Thoracic aorta (tissue), 2 donors: ENCODE measurements at places on chromosomes 4 and X.

- H3K27me3 ChIP-seq = no peaks in the 10 kb centered on the region
- DNase-seq = no peak
- H3K36me3 ChIP-seq = no peaks in the 10 kb centered on the region
- no peak overlapping the region for H3K4me3 ChIP-seq
- H3K27ac ChIP-seq = no peak overlapping the region
- no peaks in the 10 kb centered on the region for H3K4me1 ChIP-seq
Measured at GRCh38 chrX:100700809-100701208, 31.1 kb downstream of the SYTL4 start.

DNA sequence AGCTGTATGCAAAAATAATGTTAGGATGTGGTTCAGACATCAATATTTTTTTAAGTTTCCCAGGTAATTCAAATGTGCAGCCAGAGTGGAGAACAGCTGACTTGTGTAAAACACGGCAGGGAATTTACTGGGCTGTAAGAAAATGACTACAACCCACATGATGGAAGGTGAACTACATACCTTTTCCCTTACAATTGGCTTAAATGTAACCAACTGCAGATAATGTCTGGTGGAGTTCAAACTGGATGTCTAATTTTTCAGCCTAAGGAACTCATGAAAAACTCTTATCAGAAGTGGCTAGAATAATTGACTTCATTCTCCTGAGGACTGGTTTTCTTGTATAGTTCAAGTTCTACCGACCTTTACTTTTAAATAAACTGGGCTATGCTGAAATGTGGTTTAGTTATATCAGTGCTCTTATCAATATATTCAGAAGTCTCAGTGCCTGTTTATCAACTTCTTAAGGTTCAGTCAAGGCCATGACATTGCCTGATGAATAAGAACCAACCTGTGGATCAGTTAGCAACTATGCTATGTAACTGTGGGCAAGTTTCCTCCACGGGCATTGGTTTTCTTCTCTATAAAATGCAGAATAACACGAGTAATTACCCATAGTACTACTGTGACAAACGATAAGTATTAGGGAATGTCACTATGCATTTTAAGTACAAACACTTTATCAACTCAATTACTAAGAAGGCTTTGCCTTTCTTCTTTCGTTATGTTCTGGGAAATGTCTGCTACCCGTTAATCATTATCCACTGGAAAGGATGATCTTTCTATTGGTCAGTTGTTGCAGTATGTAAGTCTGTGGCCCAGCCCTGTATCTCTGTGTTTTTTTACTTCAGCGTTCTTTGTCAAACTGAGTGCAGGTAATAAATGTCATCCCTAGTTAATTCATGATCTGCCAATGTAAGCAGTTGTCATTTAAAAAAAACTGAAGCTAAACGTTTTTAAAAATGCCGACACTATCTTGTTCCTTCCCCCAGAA is 181.6 kb downstream of the PCDH7 start:
- H3K36me3 ChIP-seq = no peaks in the 10 kb centered on the region
- no peak for DNase-seq
- H3K27ac ChIP-seq = peak overlapping the region; percentile 69
- H3K4me3 ChIP-seq = no peak overlapping the region
- no peaks in the 10 kb centered on the region for H3K27me3 ChIP-seq
- peaks cover 39% of the 10 kb centered on the region for H3K4me1 ChIP-seq

- H3K27ac ChIP-seq = no peak overlapping the region
- H3K4me1 ChIP-seq = no peaks in the 10 kb centered on the region
- H3K27me3 ChIP-seq = no peaks in the 10 kb centered on the region
- no peak for DNase-seq
Measured at GRCh38 chrX:135315864-135316263, 6.6 kb downstream of the ETDC start.

- no peaks in the 10 kb centered on the region for H3K4me1 ChIP-seq
- no peak overlapping the region for H3K27ac ChIP-seq
- DNase-seq = no peak
- H3K4me3 ChIP-seq = no peak overlapping the region
- no peaks in the 10 kb centered on the region for H3K36me3 ChIP-seq
Measured at GRCh38 chr4:138698641-138699040, 316.9 kb upstream of the NOCT start.

DNA sequence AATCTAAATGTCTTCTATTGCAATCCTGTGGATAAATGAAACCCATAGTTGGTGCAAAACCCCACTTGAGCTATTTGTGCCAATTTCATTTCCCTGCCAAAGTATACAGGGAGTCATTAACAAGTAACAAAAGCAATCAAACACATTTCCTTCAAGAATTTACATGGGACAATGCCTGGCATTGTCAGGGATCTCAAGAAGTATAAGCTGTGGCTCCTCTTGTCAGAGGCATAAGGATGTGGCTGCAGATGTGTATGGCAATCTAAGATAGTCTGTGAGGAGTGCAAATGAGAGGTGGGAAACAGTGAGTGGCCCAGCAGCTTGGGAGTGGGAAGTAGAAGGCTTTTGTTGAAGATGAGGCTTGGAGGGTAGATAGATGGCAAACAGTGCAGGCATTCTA is 58.0 kb upstream of the SCML1 start:
- no peaks in the 10 kb centered on the region for H3K36me3 ChIP-seq
- H3K27me3 ChIP-seq = no peaks in the 10 kb centered on the region
- H3K4me3 ChIP-seq = no peak overlapping the region
- H3K27ac ChIP-seq = no peak overlapping the region
- H3K4me1 ChIP-seq = no peaks in the 10 kb centered on the region

- no peak for DNase-seq
- no peak overlapping the region for H3K27ac ChIP-seq
- H3K4me3 ChIP-seq = peak overlapping the region; percentile 54
- peaks cover 5% of the 10 kb centered on the region for H3K4me1 ChIP-seq
- H3K36me3 ChIP-seq = no peaks in the 10 kb centered on the region
- peaks cover 5% of the 10 kb centered on the region for H3K27me3 ChIP-seq
Measured at GRCh38 chr4:87973283-87974169, 2.0 kb upstream of the SPP1 start.

DNA sequence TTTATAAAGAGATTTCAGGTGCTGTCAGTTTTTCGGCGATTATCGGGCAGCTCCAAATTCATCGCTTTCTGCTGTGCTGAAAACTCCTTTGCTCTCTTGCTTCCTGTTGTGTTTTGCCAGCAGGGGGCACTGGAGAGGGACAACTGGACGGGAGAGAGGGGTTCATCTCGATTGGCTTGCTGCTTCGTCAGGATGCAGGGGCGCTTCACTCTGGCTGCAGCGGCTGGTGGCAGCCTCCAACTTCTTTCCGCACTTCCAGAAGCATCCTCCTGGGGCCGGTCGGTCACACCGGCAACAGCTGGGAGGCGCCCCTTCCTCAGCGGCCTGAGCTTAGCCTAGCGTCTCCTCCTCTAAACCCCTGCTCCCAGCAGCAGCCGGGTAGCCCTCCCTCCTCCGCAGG is 29.5 kb downstream of the MSL3 start:
- H3K36me3 ChIP-seq = no peaks in the 10 kb centered on the region
- no peak overlapping the region for H3K27ac ChIP-seq
- no peak for DNase-seq

DNA sequence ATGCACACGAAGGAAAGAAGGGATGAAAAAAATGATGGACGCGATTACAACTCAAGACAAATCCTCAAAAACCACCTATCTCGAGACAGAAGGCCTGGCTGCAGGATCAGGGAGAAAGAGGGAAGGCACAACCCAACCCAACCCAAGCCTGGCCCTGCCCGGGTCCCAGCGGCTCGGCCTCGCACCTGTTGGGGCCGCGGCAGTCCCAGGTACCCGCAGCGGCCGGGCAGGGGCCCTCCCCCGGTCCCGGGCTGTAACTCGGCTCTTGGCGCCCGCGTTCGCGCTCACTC is 464 bp downstream of the RASGEF1B start:
- H3K36me3 ChIP-seq = no peaks in the 10 kb centered on the region
- peak overlapping the region; percentile 92 for H3K4me3 ChIP-seq
- no peak for DNase-seq
- no peaks in the 10 kb centered on the region for H3K27me3 ChIP-seq

DNA sequence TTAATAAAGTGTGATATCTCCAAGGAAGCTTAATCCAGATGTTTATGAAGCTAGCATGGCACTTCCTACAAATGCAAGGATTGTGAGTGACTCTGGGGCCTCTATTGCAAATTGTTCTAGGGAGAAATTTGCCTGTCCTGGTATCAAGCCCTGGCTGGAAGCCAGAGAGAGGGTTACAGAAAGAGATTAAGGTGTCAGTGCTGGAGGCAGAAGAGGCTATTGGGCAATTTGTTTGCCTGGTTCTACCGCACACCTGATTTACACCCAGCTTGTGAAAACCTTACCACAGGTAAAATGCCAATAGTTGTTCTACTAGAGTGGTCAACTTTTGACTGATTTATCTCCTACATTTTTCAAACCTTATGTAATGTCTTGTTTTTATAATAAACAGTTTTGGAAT is 186.7 kb upstream of the FAT1 start:
- H3K27me3 ChIP-seq = no peaks in the 10 kb centered on the region
- H3K36me3 ChIP-seq = no peaks in the 10 kb centered on the region
- H3K4me1 ChIP-seq = no peaks in the 10 kb centered on the region
- no peak overlapping the region for H3K4me3 ChIP-seq

- H3K36me3 ChIP-seq = no peaks in the 10 kb centered on the region
- no peak overlapping the region for H3K4me3 ChIP-seq
Measured at GRCh38 chr4:69617083-69617694, 22.3 kb downstream of the UGT2A2 start.

DNA sequence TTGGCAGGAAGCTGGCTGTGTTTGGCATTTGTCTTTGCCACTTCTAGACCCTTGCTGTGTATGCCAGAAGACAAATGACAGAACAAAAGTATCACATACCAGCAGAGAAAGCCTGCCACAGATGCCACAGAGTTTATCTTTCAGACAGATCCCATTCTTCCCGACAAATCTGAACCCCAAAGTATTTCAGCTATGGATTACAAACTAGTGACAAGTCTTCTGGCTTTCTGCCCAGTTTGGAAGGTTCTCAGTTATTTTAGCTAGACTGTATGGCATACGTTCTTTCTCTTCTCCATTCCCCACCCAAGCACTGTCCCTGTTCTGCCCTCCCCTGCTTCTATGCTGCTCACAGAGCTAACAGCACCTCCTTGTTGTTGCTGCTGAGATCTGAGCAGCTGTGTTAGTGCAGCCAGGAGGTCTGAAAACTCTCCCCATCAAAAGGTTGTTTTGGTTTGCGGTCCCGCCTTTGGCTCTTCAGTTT is 236.7 kb downstream of the FRAS1 start:
- no peaks in the 10 kb centered on the region for H3K4me1 ChIP-seq
- H3K27me3 ChIP-seq = no peaks in the 10 kb centered on the region
- no peak overlapping the region for H3K27ac ChIP-seq
- DNase-seq = no peak
- no peak overlapping the region for H3K4me3 ChIP-seq

DNA sequence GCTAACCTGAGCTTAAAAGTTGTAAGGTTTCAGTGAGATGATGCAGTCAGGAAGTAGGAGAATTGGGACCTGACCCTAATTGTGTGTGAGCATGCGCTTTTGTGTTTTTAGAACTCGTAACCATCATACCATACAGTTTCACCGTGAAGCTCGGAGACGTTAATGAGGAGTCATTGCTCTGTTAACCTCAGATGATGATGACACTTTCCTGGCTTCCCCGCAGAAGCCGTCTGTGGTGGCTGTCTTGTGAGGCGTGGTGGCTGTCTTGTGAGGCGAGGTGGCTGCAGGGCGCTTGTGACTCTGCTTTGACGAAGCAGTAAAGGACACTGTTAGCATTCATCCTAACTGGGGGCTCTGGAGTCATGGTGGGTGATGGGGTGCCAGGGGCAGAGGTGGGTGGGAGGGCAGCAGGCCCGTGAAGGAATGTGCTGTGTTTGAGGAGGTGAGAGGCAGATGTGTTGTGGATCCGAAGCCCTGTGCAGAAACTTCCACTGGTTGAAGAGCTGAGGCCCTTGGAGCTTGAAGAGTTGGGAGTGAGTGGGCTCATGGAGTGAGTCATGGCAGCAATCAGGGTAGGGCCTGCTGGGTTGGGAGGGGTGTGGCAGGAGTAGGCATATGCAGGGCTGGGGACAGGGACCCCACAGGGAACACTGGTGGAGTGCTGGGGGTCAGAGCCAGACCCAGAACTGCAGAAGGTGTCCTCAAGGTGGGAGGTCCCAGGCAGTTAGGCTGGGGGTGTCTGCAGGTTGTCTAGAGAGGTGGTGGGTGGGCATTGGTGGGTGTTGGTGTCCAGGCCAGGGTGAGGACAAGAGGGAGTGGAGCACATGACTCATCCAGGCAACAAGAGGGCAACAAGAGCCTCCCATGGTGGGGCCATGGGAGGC is 57.4 kb downstream of the NSD2 start:
- H3K36me3 ChIP-seq = peaks cover 12% of the 10 kb centered on the region
- H3K4me1 ChIP-seq = no peaks in the 10 kb centered on the region
- no peak overlapping the region for H3K4me3 ChIP-seq
- no peak overlapping the region for H3K27ac ChIP-seq

DNA sequence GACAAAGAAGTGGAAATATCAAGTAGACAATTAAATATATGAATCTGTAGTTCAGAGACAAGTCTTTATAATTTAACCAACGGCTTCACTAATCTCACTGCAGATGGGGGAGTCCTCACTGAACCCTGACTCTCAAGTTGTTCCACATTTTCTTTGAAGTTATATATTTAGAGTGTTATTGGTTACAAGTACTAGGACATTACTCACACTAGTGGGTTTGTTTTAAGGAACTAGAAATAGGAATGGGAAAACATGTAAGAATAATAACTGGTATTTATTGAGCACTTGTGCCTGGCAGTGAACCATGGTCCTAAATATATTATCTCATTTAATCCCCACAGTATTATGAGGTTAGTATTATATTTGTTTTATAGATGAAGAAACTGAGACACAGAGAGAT is 22.0 kb downstream of the MND1 start:
- H3K36me3 ChIP-seq = no peaks in the 10 kb centered on the region
- no peak overlapping the region for H3K4me3 ChIP-seq
- no peaks in the 10 kb centered on the region for H3K27me3 ChIP-seq
- no peak for DNase-seq
- H3K4me1 ChIP-seq = no peaks in the 10 kb centered on the region

DNA sequence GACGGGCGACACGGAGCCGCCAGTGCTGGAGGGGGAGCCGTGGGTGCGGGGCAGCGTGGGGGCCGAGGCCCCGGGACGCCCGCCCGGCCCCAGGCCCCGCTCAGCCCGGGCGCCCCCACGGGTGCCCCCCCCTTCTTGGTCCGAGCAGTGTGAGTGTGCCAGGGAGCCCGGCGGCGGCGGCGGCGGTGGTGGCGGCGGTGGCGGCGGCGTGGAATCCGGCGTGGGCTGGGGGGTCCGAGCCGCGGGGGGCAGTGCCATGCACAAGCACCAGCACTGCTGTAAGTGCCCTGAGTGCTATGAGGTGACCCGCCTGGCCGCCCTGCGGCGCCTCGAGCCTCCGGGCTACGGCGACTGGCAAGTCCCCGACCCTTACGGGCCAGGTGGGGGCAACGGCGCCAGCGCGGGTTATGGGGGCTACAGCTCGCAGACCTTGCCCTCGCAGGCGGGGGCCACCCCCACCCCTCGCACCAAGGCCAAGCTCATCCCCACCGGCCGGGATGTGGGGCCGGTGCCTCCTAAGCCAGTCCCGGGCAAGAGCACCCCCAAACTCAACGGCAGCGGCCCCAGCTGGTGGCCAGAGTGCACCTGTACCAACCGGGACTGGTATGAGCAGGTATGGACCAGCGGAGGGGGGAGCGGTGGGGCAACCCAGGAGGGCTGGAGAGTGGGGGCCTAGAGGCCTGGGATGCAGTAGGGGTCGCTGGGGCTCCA is 466 bp downstream of the DLG3 start:
- peaks cover 7% of the 10 kb centered on the region for H3K4me1 ChIP-seq
- peak overlapping the region; percentile 68 for H3K4me3 ChIP-seq
- no peaks in the 10 kb centered on the region for H3K36me3 ChIP-seq
- H3K27me3 ChIP-seq = no peaks in the 10 kb centered on the region
- no peak overlapping the region for H3K27ac ChIP-seq
